ENCODE measurements at places on chromosomes 6 and 20.

GRCh38 chr6:36245572-36246061 lies 24.2 kb upstream of the PNPLA1 start:
- no peak for DNase-seq

DNA sequence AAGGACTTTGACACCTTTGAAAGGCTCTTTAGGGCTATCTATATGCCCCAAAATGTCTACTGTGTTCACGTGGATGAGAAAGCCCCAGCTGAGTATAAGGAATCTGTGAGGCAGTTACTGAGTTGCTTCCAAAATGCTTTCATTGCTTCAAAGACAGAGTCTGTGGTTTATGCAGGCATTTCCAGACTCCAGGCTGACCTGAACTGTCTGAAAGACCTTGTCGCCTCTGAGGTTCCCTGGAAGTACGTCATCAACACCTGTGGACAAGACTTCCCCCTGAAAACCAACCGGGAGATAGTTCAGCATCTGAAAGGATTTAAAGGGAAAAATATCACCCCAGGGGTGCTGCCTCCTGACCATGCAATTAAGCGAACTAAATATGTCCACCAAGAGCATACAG lies 65.2 kb downstream of the GCNT2 start:
- no peak for DNase-seq

GRCh38 chr6:33241968-33242367 lies 29.7 kb downstream of the VPS52 start:
- no peak for DNase-seq

DNA sequence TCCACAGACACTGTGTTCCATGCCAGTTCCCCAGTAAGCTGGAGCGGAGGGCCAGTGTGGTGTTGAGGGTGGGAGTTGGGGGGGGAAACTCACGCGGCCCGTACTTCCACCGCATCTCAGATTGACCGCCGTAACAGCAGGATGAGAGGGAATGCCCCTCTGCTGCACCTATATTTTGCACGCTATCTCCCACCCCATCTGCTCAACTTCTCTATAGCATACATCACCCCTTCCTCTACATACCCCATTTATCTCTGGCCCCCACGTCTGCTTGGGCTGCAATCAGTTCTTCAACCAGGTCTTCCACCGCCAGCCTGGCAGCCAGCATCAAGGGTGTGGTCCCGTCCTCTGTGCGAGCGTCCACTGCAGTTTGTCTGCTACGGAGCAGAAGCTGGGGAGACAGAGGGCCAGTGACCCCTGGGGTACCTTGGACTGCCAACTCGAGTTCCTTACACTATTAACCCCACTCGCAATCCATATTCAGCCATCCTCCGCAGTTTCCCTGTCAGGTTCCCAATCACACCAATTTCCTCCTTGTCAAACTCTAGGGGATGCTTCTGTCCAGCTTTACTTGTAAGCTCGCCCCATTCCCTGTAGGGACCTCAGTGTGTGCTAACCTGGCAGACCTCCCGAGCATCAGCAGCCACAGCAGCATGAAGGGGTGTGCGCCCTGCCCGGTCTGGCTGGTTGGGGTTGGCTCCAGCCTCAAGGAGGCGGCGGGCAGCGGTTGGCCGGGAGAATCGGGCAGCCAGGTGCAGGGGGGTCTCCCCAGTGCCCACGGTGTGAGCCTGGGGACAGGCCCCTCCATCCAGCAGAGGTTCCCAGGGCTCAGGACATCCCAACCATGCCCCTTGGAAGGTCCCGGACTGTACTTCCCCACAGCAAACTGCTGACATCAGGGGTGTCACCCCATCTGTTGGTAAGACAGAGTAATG lies 4.5 kb upstream of the GPSM3 start:
- DNase-seq: no peak

DNA sequence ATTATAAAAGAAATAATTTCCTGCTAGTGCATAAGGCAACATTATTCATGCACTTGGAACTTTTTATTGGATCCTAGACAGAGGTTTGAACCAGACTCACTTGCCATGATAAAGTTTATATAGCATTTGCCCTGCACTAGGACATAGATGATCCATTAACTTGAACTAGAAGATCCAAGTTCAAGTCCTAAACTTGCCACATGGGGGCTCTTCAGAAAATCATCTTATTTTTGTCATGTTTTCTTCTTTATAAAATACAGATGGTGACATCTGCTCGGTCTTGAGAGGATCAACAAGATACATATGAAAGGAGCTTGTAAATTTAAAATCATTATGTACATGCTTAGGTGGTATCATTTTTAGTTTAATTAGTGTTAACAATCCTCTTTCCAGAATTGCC lies 94.5 kb downstream of the SIM1 start:
- no peak for DNase-seq

All from stimulated activated CD4-positive, alpha-beta T cell treated with anti-CD3 and anti-CD28 coated beads, Interleukin-15, amount 100 ng/mL, for 1 hour (primary cell).